Transverse colon (tissue), 4 donors: ENCODE measurements at places on chromosomes 16 and 17. TPM values are rescaled to one million over a fixed set of nuclear protein-coding genes. Genes with fewer than 3 reads are reported as not detected.

Gene NLRC3
- 5.4 TPM for total RNA-seq

Gene AOC2
- 6.0 TPM for total RNA-seq

Gene ACSM2A
- total RNA-seq: not detected

Gene USP36
- 28.5 TPM for total RNA-seq

Gene TNS4
- total RNA-seq: 4.2 TPM

Gene MMP15
- total RNA-seq: 107 TPM

Gene SCGB1C2
- total RNA-seq: not detected

Gene OR1A1
- total RNA-seq: not detected

Gene AATK
- 21.3 TPM for total RNA-seq

Gene ATXN2L
- total RNA-seq: 90.2 TPM

Gene C16orf54
- total RNA-seq: 8.2 TPM

Gene CD19
- 4.5 TPM for total RNA-seq

Gene ASPA
- total RNA-seq: 2.2 TPM
